ENCODE measurements at places on chromosomes 11 and 22.

DNA sequence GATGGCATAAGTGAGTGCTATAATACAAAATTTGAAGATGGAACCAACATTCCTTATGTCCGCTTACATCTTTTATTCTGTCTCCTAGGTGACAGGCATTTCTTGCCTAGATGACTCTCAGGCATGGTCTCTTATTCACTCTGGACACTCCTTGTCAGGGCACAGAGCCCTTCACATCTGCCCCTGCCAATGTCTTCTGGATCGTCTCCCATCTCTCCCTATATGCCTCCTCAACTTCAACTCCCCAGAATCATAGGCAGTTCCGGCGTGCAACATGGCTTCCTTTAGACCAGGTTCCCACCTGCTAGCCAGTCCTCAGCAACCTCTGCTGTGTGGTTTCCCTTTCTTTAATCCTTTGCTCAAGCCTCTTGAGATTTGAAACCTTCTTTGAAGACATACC lies 300.9 kb downstream of the TENM4 start:
- no peak for DNase-seq

DNA sequence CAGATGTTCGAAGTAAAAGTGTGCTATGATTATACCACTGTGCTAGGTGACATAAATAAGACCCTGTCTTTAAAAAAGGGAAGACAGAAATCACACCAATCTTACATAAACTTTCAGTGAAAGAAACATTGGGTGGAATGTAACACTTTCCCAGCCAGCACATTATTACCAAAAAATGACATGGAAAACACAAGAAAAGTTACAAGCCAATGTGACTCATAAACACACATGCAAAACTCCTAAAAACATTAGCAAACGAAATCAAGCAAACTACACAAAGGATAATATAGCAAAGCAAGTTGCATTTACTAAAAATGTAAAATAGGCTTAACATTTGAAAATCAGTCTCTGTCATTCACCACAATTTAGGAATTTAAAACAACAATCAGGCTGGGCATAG lies 47.0 kb downstream of the SBF2 start:
- no peak for DNase-seq

DNA sequence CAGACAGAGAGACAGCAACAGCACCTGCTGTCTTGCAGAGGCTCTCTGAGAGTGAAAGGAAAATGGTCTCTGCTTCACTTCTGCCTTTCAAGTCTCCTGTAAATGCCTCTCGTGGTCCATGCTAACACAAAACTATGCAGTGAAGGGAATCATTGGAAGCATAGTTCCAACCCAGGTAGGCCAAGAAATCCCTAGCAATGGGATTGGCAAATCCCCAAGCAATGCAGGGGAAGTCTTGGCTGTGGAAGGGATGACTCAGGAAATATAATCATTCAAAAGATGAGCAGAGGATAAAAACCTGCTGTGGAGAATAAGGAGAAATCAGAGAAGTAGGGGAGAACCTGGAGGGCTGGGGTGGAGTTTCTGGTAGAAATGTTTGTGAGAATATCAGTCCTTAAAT lies 216.1 kb upstream of the ZBED5 start:
- no peak for DNase-seq

GRCh38 chr11:113006896-113007445 lies 45.8 kb downstream of the NCAM1 start:
- DNase-seq: no peak

GRCh38 chr22:21939461-21939913 lies 13.2 kb downstream of the PPM1F start:
- no peak for DNase-seq

DNA sequence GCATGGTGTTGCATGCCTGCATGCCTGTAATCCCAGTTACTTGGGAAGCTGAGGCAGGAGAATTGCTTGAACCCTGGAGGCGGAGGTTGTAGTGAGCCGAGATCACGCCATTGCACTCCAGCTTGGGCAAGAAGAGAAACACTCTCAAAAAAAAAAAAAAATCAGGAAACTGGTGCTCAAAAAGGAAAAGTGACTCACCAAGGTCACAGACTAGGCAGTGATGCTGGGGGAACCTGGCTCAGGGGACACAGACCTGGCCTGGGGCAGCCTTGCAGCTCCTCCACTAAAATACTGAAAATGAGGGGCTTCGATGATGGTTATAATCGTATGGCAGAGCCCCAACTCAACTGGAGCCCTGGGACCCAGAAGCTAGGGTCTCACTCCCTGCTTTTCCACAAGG lies 8.1 kb upstream of the SLC35E4 start:
- no peak for DNase-seq

DNA sequence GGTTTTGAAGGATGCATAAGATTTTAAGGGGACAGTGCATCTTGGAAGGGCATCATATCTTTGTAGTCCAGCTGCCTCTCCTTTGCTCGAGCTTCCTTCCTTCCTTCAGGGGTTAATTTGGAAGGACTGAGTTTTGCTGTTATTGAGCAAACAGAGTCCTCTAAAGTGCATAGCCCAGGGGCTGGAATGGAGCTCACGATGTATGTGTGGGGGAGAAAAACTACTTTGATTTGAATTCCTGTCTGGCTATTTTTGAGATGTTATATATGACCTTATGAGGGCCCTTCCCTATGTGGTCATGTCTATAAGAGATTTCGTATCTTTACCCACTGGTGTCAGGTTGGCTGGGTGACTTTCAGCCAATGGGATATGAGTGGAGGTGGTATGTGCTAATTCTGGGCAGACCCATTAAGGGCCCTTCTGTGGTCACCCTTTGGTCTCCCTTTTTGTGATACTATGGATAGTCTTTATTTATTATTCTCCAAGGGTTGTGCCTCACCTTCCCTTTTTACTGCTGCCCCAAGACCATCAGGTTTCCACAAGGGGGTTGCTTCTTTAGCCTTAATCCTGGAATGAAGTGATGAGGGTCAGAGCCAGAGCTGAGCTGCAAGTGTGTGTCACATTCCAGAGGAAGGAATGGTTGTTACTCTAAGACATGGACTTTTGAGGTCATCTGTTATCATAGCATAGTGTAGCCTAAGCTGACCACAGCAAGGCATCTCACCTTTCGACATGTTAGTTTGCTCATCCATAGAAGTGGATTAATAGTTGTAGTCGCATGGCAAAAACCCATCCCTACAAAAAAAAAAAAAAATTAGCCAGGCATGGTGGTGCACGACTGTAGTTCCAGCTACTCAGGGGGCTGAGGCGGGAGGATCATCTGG lies 54.6 kb downstream of the LRRC74B start:
- DNase-seq: no peak

- DNase-seq: no peak
These were observed 247.0 kb upstream of the SORL1-AS1 start for GRCh38 chr11:121699801-121700200.

GRCh38 chr11:131611322-131611721 lies 240.9 kb downstream of the NTM start:
- DNase-seq: no peak

GRCh38 chr11:60303661-60304060 lies 23.2 kb downstream of the MS4A4A start:
- DNase-seq: no peak

- no peak for DNase-seq
These were observed 1.6 kb upstream of the BEST1 start for GRCh38 chr11:61948505-61948904.

DNA sequence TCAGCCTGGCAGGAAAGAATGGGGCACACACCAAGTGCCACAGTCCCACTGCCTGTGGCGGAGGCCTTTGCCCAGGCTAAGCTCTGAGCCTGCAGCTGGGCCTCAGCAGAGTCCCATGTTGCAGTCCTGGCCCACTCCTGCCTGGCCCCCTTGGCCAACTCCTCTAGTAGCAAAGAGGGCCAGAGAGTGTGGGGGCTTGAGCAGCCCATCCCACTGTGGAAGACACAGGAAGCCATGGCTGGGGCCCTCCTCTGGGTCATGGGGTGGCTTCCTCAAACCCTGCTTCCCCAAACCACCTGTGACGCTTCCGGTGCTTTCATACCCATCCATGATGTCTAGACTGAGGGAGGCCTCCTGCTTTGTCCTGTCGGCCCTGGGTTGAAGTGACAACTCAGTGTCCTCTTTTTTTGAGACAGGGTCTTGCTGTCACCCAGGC lies 5.8 kb downstream of the RPS19BP1 start:
- DNase-seq: no peak

DNA sequence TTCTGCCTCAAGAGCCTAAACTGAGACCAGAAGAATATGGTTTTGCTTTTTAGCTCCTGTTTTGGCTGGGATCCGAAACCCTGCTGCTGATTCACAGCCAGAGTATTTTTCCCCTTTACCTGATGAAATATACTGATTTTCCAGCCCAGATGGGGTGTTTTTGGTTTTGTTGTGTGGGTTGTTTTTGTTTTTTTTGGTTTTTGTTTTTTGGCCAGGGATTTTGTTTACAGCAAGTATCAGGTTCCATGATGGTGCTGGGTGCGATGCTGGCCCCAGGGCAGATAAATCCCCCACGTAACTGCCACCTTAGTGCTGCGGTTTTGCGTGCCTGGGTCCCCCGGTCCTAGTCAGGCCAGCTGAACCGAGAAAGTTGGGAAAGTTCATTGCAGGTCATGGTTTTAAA lies 103.7 kb downstream of the ZBTB16 start:
- no peak for DNase-seq

DNA sequence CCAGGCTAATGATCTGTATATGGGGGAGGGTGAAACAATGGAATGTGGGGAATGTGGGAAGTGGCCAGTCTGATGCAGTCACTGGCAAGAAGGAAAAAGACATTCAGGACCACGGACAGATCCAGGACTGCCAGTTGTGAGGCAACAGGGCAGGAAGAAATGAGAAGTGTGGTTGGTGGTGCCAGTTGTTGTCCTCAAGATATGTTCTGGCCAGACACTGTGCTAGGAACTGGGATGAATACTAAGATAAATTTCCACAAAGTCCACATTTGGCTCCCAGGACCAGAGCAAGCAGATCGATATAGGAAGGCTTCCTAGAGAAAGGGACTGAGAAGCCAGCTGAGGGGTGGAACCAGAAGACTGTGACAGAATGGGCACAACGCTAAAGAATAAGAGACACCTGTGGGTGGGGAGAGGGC lies 6.8 kb upstream of the TPBGL start:
- no peak for DNase-seq

DNA sequence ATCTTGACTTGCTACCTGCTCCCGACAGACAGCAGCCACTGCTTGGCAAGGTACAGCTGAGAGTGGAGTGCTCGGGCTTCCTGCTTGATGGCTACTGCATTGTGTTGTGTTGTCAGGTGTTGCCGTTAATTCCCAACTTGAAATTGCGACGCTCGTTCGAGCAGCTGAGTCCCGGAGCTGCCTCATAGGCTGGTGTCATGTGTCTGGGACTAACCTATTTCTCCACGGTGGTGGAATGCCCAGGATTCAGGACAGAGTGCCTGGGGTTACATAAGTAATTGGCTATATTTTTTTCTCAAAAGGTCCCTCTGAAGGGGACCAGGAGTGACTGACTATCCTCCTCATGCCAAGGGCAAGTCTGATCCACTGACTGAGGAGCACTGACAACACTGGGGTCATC lies 18.5 kb downstream of the COMMD9 start:
- no peak for DNase-seq

GRCh38 chr11:70500076-70500847 lies 101.9 kb downstream of the CTTN start:
- no peak for DNase-seq

GRCh38 chr22:37222440-37222971 lies 10.2 kb upstream of the SSTR3 start:
- DNase-seq: no peak

DNA sequence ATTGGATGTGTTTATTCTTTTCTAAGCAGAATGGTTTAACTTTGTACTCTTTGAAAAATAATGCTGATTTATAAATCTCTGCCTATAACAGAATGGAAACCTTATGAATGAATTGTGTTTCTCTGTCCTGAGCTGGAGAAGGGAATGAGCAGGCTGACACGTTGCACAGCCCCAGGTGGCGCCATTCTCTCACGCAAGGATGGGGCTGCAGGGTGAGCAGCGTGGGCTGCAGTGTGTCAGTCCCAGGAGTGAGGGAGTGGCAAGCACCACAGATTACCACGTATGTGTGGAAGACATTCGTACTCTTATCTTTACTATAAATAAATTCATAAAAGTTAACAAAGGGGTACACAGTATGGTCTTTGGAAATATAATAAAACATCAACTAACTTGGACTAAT lies 33.4 kb downstream of the FDX1 start:
- no peak for DNase-seq

GRCh38 chr11:9951807-9952206 lies 287.9 kb downstream of the SWAP70 start:
- DNase-seq: no peak

- no peak for DNase-seq
These were observed 15.6 kb downstream of the TBC1D10A start for GRCh38 chr22:30310881-30311771.

DNA sequence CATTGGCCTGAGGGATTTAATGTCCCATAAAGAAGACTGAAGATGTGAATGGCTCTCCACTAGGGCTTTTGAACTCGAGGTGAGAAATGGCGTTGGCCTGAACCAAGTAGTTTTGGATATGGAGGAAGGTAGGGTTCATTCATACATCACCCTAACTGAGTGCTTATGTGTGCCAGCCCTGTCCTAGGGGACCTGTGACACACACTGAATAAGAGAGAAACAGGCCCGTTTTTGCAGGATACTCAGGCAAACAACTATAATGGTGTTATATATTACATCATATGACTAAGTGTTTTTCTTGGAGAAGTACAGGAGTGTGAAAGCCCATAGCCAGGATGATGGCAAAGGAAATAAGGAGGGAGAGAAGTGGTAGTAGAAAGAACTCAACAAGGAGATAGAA lies 368.1 kb downstream of the TMEM135 start:
- no peak for DNase-seq

- DNase-seq: no peak
These were observed 533.6 kb downstream of the CNTN5 start for GRCh38 chr11:99554232-99554903.

DNA sequence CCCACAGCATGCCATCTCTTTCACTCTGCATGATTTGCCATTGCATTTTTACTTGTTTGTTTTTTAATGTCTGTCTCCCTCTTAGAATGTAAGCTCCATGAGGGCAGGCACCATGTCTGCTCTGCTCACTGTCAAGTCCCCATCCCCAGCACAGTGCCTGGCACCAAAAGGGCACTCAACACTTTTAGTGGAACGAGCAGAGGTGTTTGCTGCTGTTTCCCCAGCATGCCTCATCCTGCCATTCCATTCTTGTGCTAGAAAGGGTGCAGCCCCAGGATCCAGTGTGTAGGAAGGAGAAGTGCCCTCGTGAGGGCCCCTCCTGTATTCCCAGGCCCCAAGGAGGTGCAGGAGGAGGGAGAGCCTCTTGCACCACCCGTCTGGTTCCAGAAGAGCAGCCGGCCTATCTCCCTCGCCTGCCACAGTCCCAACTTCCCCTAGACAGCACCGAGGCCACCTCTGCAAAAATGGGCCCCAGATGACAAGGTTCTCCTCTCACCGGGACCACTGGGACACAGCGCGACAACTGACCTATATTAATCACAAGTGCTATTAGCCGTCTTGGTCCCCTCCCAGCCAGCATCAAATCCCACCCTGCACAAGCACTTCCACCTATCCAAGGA lies 33.3 kb upstream of the CACNG2 start:
- DNase-seq: no peak

GRCh38 chr11:131991606-131992005 lies 621.2 kb downstream of the NTM start:
- DNase-seq: no peak
